Stimulated activated CD4-positive, alpha-beta T cell treated with anti-CD3 and anti-CD28 coated beads, Interleukin-12 subunit alpha, Interleukin-12 subunit beta, amount 100 ng/mL, for 4 hours (primary cell): ENCODE measurements at places on chromosomes 13 and 19.

GRCh38 chr19:33394006-33394722 is 20.7 kb downstream of the CEBPG start:
- no peak for DNase-seq

DNA sequence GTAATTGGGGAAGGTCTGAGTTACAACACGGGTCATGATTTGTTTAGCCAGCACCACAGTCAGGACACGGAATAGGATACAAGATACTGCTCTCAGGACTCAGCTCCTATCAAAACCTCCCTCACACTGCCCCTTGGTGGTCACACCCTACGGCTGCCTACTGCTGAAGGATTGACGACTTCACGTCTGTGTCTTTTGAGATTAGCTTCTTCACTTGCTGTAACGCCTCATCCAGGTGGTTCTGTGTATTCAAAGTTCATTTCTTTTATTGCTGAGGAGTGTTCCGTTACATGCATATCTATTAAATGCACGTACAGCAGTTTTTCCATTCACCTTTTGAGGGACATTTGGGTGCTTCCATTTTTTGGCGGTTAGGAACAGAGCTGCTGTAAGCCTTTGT is 46.3 kb downstream of the URI1 start:
- no peak for DNase-seq

GRCh38 chr19:10363789-10364281 is 16.5 kb downstream of the TYK2 start:
- no peak for DNase-seq

DNA sequence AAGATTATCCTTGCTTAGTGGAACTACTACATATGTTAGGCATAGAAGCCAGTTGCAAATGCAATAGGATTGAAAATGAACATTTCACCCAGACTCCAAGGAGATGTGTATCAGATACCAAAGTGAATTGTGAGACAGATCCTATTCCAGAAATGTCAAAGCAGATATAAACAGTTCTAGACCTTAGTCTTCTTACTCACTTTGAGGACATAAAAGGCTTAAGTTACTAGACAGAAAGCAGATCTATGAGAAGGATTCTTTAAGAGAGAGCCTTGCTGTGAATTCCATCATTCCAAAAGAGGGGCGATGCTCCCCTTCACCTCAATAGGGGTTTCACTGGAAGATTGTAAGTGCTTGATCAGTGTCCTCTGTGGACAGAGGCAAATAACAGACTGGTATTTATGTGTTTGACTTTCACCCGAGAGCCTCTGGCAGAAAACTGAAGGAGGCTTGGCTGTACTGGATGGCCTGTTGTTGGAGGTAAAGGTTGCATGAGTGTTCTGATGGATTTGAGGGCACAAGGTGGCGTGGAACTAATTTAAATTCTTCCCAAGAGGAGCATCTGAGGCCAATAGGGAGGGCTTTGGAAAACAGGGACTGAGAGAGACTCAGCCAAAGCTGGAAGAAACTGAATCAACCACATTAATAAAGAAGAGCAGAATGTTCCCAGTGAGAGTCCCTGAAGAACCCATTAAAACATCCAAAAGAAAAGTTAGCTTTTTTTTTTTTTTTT is 194.8 kb downstream of the DCLK1 start:
- no peak for DNase-seq

DNA sequence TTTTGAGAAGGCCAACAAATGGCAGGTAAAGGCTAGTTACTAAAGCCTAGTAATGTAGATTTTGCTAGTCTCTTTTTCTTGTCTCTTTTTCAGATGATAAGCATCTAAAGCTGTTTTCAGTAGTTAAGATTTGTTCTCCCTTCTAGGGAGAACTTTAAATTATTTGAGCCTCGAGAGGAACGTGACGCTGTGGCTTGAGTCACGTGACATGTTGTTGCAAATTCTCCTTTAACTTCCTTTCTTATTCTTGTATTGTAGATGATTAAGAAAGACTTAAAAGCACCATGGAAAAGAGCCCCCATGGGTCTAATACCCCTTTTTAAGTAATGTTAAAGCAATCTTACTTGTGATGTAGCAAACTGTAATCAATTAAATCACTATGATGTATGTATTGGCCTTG is 2698.7 kb downstream of the PCDH9 start:
- DNase-seq: no peak

DNA sequence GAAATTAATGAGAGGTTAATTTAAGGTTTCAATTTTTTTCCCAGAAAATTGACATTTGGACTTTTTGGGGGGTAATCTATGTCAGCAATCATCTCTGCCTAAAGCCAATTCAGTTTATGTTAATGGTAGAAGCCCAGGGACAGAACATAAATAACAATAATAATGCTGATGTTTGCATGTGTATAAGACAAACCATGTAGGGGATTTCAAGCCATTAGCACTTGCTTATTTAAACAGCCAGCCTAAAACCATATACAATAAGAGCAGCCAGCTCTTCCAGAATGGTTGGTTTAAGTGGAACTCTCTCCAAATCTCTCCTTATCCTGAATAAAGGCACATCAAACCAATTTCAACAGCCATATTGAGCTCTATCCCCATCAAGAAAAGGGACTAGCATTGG is 7.0 kb upstream of the FOXO1 start:
- DNase-seq: no peak

DNA sequence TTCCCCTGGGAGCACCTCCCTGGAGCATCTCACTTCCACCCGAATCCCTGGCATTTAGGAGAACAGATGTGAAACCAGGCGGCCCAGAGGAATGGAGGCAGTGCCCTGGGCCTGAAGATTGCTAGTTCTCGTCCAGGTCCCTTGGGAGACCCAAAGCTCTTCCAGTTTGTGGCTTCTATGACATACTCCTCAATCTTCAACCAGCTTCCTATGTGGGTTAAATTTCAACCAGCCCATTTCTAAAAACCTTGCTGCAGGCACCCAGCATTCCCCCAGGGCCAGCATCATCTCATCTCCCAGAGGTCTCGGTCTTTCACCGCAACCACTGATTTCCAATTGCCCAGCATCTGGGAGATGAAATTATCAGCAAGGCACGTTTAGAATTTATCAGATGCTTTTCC is 46.0 kb upstream of the STK24 start:
- DNase-seq: no peak

GRCh38 chr13:36875431-36875830 is 44.6 kb downstream of the SMAD9 start:
- DNase-seq: no peak

GRCh38 chr19:12952488-12953137 is 4.4 kb downstream of the GADD45GIP1 start:
- no peak for DNase-seq

DNA sequence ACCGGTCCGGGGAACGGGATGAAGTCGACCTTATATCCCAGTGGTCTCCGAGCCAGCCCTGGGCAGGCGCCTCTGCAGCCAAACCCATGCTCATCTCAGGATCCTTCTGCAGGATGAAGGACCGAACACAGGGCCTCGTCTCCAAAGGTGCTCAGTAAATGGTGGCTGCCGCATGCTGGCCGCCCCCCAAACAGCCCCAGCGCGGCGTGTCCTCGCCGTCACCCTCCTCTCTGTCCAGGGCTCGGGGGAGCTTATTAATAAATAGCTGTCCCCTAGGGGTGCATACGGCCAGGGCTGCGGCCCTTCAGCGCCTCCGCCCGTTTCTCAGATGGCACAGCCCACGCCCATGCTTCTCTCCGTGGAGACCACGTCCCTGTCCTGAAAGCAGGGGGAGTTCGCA is 32.6 kb upstream of the SPACA7 start:
- no peak for DNase-seq

DNA sequence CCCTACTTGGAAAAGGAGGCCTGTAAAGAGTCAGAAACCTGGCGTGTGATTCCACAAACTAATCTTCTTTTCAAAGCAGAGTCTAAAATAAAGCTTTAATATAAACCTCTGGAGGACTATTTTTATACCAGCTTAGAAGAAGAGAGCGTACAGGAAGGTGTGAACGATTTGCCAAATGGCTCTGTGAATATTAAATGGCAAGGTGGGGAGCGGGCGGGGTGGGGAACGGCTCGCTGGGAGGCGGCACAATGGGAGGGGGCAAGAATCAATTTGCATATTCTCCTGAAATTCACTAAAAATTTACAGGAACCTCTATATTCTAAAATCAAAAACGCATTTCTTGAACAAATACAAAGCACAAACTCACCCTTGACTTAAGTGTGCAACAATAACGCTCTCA is 982 bp downstream of the ZNF780B start:
- no peak for DNase-seq

- DNase-seq: no peak
These were observed 436.7 kb upstream of the ZNF507 start for GRCh38 chr19:31908496-31909225.

DNA sequence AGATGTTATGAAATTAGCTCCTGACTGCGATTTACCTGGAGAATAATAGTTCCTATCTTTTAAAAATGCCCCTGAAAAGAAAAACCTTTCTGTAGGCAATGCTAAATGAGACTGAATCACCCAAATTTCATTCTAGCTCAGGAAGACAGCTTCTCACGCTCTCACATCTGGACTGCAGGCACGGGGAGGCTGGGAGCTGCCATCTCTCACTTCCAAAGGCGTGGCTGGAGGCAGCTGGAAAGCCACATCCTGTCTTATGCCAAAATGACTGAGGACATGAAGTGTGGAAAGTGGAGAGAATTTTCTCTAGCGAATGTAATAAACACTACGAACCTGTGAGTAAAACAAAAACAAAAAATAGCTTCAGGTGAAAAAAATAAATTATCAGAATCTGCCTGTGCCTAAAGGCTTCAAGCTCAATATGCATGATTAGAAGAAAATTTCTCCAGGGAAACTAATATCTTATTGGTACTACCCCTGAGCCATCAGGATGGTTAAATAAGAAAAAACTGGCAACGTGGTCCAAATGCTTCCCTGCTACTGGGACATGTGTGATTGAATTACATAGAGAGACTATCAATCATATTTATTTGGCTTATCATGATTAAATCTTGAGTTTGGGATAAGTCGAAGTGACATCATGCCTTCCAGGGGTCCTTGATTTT is 58.1 kb upstream of the UBL3 start:
- DNase-seq: no peak

GRCh38 chr13:100068133-100068931 is 20.6 kb upstream of the PCCA start:
- no peak for DNase-seq

DNA sequence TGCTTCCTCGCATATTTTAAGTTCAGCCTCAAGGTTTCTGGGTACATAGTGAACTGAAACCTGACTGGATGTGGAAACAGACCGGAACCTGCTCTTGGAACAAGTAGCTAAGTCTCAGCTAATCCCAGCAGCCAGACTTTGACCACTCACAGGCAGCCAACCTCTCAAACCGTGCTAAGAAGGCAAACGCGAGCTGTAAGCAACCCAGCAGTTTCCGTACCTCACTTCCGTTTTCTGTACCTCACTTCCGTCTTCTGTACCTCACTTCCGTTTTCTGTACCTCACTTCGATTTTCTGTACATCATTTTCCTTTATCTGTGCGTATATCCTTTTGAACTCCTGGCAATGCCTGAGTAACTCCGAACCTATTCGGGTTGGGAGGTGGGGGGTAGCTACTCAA is 96.8 kb downstream of the SUCLA2 start:
- DNase-seq: no peak

DNA sequence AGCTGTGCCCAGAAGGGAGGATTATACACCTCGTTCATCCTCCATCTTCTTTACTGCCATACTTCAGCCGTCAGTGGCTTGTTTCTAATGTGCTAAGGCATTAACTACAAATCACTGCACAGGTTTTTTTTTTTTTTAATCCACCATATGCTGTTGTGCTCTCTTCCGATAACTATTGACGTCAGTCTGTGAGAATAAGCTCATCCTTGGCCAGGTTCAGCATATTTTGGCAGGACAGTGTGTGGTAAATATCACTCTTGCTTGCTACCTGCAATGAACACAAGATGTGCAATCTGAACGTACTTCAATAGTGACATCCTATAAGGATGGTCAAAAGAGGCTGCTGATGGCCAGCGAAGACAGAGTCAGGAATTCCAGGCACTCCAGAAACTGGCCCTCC is 2030.7 kb upstream of the PCDH20 start:
- no peak for DNase-seq

DNA sequence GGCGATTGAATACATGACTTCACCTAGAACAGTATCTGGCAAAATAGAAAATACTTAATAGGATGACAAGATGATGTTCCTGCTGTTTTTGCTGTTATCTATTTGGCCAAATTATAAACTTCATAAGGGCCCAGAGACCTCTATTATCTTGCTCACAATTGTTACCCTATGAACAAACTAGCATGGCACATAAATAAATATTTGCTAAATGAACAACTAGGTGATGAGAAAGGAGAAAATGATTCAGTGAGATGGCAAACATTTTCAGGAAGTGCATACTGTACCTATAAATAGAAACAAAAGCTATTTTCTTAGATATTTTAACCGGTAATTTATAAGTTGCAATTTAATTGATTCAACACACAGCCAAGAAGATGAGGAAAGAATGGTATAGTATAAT is 78.4 kb downstream of the FAM216B start:
- DNase-seq: no peak

- no peak for DNase-seq
These were observed 576.9 kb downstream of the IRS2 start for GRCh38 chr13:109209526-109209925.
